Activated T-helper 2 cell treated with anti-CD3 and anti-CD28 coated beads, Interferon-gamma antibody, Interleukin-2, Interleukin-4, amounts not matched to agents 10 μg/mL and 5 μg/mL and 100 μg/mL, durations not matched to agents 14 hours and 24 hours and 36 hours (primary cell): ENCODE measurements at places on chromosomes 7 and 10. TPM values are rescaled to one million over a fixed set of nuclear protein-coding genes. Genes with fewer than 3 reads are reported as not detected.

The TACC2 gene
- total RNA-seq = not detected in 2 replicates

The PNLIP gene
- total RNA-seq = not detected in 2 replicates

The DUSP5 gene
- 84.3 and 86.2 TPM in 2 replicates for total RNA-seq

The PNLIPRP1 gene
- not detected in 2 replicates for total RNA-seq

The CYP26C1 gene
- total RNA-seq = 0.05 TPM in 1 of 2 replicates, not detected in the other

The GNGT1 gene
- not detected in 2 replicates for total RNA-seq

The LIPN gene
- not detected in 2 replicates for total RNA-seq

The ADRA2A gene
- total RNA-seq = not detected in 2 replicates

The SLC26A3 gene
- total RNA-seq = not detected in 2 replicates

The BLNK gene
- total RNA-seq = not detected in 2 replicates

The GAD2 gene
- not detected in 2 replicates for total RNA-seq

The MYO3A gene
- not detected in 2 replicates for total RNA-seq

The FKBP9 gene
- 3.0 and 3.5 TPM in 2 replicates for total RNA-seq

The KNDC1 gene
- total RNA-seq = 0.39 and 0.51 TPM in 2 replicates

The SPAG6 gene
- 0.14 and 0.62 TPM in 2 replicates for total RNA-seq

The DEPP1 gene
- total RNA-seq = 0.64 and 1.5 TPM in 2 replicates

The DRGX gene
- not detected in 2 replicates for total RNA-seq

The RBP4 gene
- not detected in 2 replicates for total RNA-seq

The FAM25C gene
- total RNA-seq = not detected in 2 replicates

The THSD7A gene
- total RNA-seq = not detected in 2 replicates

The A1CF gene
- not detected in 2 replicates for total RNA-seq

The PIK3CG gene
- total RNA-seq = 36.6 and 36.7 TPM in 2 replicates

The ASIC3 gene
- total RNA-seq = 3.3 and 4.0 TPM in 2 replicates

The VWC2 gene
- not detected in 2 replicates for total RNA-seq
